ENCODE measurements at places on chromosomes 13 and 19.

DNA sequence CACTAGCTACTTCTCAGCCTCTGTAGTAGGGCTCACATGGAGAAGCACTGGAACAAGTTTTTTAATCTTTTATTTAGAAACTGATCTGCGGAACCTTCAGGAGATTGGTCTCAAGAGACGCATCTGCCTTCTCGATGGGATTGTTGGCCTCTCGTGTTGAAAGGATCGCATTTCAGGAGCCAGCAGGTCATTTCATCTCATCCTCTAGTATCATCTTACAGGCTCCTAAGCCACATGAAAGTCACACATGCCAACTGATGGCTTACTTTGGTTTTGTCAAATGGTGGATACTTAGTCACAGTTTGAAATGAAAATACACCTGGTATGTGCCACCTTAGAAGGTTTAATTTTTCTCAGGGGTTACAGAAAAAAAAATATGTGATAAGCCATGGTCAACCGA lies 1703.6 kb downstream of the EFNB2 start:
- DNase-seq = no peak

DNA sequence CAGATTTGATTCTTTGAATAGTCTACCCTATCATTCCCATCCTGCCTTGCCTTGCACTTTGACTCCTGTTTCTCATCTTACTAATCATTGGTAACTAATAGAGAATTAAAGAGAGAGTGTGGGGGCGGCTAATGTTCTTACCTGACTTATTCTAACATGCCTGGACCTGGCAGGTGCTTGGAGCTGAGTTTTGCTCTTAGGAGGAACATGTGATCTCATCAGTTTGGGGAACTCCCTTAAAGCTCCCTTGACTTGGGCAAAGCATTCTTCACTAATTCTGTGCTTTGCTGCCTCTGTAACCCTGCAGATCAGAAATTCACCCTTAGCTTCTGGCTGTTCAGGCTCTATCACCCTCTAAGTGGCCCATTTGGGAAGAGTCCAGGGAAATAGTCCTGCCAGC lies 861.1 kb downstream of the GPC5 start:
- DNase-seq = no peak

- no peak for DNase-seq
These were observed 4.2 kb upstream of the PLAUR start for GRCh38 chr19:43674183-43674582.

GRCh38 chr19:39080431-39080830 lies 3.7 kb upstream of the ACP7 start:
- DNase-seq = no peak

Measured in dermis blood vessel endothelial cell (primary cell).